Activated CD4-positive, alpha-beta memory T cell treated with anti-CD3 and anti-CD28 coated beads for 36 hours (primary cell): ENCODE measurements at places on chromosomes 3 and 15.

DNA sequence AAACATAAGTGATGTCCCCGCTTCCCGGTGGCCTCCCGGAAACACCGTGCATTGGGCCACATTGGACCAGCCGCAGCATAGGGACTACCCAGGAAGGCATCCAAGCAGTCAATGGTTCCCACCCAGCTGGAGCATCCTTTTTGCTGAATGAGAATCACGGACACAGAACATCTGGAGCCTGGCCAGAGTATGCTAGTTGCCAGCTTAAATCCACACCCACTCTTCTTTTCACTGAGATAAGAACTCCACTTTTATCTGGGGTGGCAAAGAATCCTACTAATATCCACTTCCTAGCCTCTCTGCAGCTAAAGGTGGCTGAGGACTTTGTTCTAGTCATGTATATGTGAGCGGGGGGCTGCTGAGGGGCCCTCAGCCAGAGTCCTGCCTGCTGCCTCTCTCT is 95.2 kb upstream of the PLXNA1 start:
- DNase-seq = no peak

GRCh38 chr3:134360046-134360445 is 14.2 kb downstream of the AMOTL2 start:
- DNase-seq = no peak

DNA sequence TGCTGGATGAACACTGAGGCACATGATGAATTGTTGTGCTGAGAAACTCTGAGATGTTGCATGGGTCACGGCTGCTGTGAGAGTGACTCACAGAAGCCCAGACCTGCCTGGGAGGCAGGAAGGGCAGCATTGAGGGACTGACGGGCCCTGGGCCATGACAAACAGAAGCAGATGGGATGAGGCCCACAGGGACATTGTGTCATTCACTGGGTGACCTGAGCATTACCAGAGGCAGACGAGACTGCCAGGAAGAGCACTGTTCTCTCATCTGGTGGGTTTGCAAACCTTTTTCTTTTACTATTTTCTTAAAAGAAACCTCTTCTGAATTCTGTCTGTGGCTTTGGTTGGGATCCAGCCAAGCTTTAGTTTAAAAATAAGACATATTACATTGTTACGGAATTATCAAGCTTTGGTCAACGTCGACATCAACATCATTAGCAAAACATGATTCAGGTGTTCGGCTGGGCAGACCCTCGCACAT is 67.8 kb downstream of the BDH1 start:
- no peak for DNase-seq

GRCh38 chr3:53402326-53402725 is 55.0 kb upstream of the DCP1A start:
- no peak for DNase-seq

GRCh38 chr15:94951538-94951937 is 720.2 kb downstream of the MCTP2 start:
- DNase-seq = no peak
